Muscle of back (tissue), 13 donors: ENCODE measurements at places on chromosomes 16 and 17. TPM values are rescaled to one million over a fixed set of nuclear protein-coding genes. Genes with fewer than 3 reads are reported as not detected.

The FOXL1 gene
- polyA plus RNA-seq = 0.36 TPM

DNA sequence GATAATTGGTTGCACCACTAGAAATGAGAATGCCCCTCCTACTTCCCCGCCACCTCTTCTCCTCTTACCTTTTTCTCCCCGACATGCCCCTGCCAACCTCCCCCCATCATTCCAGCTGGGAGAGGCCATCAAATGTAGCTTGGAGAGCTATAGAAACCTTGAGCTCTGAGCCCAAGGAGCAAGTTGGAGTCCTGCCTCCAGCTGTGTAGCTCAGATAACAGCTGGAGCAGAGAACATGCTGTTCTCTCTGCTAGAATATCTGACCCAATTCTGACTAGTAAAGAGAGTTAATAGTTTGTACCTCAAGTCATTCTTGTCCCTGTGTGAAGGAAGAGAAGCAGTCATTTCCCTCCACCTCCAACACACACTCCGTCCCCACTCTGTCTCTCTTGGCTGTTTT lies 490.3 kb downstream of the MAF start:
- DNase-seq = no peak

The GUCY2D gene
- polyA plus RNA-seq = not detected

DNA sequence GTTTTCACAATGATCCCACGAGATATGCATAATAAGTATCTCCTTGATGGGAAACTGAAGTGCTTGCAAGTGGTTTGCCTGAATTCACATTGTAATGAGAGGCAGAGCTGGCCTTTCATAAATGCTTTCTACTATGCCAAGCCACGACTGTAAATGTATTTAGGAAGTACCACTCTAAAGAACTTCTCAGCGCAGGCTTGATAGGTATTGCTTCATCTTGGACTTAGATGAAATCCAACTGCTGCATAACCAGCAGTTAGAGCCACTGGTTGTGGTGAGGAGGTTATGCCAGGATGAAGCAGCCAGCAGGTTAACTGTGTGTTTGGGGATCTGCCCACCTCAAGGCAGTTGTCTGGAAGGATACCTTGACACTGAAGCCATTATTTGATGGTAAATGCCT lies 26.8 kb downstream of the MARCHF10 start:
- DNase-seq = no peak

- DNase-seq = no peak
Observed at GRCh38 chr17:45286286-45286685, 24.4 kb upstream of the SPATA32 start.

The TAF15 gene
- polyA plus RNA-seq = 125 TPM

DNA sequence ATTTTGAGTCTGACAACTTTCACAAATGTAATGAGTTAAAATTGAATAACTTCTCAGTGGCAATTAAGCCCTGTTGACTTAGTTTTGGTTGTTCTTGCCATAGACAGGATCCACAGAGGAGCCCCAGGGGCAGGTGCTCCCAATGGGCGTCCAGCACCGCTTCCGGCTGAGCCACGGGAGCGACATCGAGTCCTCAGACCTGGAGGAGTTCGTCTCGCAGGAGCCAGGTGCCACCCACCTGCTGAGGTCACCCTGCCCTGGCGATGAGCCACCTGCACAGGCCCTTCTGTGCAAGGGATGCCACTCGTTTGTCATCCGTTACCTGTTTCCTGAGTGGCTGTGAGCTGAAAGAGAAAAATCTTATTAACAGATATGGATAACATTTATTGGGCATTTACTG lies 10.7 kb downstream of the CCDC40 start:
- DNase-seq = no peak

- no peak for DNase-seq
Observed at GRCh38 chr17:82938486-82938872, 98.7 kb upstream of the ZNF750 start.

- DNase-seq = no peak
Observed at GRCh38 chr17:31390426-31390747, 1.1 kb upstream of the RAB11FIP4 start.

- DNase-seq = no peak
Observed at GRCh38 chr17:15238676-15239422, 26.3 kb downstream of the PMP22 start.

DNA sequence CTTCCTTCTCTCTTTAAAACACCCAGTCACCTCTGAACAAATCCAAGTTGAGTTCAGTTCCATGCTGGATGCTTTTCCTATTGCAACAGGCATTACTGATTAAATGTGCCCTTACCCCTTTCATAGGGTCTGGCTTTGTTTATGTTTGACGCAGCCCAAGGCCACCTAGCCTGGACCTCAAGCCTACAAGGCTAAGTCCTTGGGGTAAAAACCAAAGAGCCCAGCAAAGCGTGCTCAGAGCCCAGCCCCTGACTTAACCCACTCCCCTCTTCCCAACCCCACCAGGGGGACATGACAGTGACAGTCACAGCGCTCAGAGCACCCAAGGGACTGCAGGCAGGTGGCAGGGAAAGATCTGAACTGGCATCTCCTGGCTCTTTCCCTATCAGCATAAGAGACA lies 200.6 kb downstream of the XYLT1 start:
- DNase-seq = no peak

- no peak for DNase-seq
Observed at GRCh38 chr16:30785126-30786106, 1.6 kb downstream of the ZNF629 start.

DNA sequence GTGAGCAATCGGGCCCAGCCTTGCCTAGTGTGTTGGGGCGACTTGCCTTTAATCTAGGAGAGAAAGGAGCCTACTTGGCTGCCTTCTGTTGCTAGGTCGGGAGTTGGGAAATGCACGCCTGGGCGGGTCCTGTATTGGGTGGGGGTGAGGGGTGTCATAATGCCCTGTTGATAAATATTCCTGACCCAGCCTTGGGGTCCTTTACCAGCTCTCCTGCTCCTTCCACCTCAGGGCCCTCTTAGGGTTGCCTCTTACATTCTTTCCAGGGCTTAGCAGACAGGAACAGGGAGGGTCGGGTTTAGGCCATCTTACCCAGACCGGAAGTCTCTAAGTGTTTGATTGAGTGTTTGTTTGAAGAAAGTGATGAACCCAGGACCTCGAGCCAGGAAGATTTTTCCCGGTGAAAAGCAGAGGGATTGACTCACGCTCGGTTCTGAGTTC lies 112.9 kb downstream of the SEC14L1 start:
- DNase-seq = no peak

- DNase-seq = no peak
Observed at GRCh38 chr16:75811020-75811634, 84.8 kb upstream of the CPHXL start.

GRCh38 chr17:49496183-49496866 lies 1.2 kb downstream of the NGFR start:
- DNase-seq = peak; percentile 59

The DDX5 gene
- polyA plus RNA-seq = 468 TPM

DNA sequence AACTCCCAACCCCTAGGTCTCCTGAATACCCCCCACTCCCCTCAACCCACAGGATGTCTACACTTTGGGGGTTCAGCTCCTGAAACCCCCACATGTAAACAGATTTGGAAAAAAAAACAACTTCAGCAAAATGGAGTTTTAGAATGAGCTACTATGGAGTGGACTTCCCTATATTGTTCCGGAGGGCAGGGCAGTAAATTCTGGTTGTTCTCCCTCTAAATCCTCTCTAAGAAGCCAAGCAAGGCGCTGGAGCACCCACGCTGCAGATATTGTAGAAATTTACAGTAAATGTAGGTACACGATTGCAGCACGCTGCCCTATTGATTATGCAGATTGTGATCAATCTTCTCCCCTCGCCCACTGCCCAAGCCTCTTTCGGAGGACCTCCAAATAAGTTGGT lies 8.5 kb upstream of the ZFHX3 start:
- DNase-seq = peak; percentile 60
